ENCODE measurements at places on chromosomes 5 and 9.

GRCh38 chr9:92186631-92187030 is 71.4 kb upstream of the SPTLC1 start:
- no peak for DNase-seq

DNA sequence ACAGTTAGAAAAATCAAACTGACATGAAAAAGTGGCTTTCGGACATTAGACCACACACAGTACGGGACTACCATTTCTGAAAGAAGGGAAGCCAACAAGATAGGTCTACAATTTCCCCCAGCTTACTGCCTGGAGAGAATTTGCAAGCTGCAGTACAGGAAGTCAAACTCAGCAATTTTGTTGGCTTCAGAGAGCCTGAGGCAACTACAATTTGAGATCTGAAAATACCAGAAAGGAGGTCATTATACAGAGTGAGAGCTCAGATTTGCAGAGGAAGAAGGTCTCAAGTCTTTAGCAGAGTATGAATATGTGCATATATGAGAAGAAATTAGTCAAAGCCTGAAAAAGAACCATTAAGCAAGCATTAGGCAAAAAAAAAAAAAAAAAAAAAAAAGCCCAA is 83.0 kb downstream of the OXCT1 start:
- DNase-seq, result no peak

- no peak for DNase-seq
These were observed 12.2 kb upstream of the MPDZ start for GRCh38 chr9:13291718-13292117.

DNA sequence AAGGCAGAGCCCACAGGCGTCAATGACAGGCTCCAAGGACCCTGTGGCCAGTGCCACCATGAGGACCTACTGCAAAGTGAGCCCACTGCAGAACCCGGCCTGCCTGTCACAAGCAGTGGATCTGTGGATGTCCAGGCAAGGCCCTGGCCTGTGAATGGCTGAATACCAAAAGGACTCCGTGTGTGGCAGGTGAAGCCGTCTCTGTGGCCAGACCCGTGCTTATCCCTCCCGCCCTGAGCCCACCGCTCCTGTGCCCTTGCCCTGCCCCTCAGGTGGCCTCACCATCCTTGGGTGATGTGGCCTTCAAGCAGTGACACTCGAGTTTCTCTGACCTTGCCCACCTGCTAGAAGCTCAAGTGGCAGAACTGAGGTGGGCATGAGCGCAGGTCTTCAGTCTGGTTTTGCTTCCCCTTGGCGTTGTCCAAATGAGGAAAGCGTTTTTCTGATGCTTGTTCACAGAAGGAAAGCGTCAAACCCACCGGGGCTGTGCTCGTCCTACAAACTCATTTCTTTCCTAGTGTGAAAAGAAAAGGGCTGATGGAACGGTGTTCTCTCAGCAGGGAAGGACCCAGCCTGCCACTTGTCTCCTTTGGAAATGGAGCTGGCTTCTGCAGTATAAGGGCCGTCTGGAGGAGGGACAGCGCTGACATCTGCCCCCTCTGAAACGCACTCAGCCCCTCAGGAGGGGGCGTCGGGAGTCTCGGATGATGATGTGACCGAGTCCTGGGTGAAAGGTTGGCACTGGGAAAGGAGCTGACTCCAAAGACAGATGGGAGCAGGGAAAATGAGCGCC is 377.7 kb upstream of the IRX4 start:
- no peak for DNase-seq

DNA sequence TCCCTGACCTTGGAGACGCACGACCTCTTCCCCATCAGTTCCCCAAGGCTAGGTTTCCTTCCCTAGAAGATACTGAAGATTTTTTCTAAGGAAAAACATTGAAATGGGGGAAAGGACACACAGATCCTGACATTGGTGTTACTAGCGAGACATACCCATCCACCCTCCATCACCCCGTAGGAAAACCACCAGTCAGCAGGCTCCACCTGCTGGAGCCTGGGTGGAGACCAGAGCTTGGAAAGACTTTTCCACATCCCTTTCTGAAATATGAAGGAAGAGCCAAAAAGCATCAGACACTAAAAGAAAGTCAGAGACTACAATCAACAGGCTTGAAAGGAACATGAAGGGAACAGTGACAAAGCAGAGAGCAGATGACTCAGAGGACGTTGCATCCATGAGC is 638.0 kb downstream of the IRX1 start:
- DNase-seq, result no peak

GRCh38 chr9:95460518-95461164 is 56.1 kb downstream of the PTCH1 start:
- DNase-seq, result no peak

GRCh38 chr9:35864695-35865255 is 5.4 kb downstream of the OR13J1 start:
- no peak for DNase-seq

GRCh38 chr5:35863159-35863558 is 6.5 kb downstream of the IL7R start:
- DNase-seq, result no peak

- no peak for DNase-seq
These were observed 32.1 kb downstream of the PRKACG start for GRCh38 chr9:68981789-68982188.

- DNase-seq, result no peak
These were observed 130.2 kb downstream of the MAN2A1 start for GRCh38 chr5:109819878-109820277.

DNA sequence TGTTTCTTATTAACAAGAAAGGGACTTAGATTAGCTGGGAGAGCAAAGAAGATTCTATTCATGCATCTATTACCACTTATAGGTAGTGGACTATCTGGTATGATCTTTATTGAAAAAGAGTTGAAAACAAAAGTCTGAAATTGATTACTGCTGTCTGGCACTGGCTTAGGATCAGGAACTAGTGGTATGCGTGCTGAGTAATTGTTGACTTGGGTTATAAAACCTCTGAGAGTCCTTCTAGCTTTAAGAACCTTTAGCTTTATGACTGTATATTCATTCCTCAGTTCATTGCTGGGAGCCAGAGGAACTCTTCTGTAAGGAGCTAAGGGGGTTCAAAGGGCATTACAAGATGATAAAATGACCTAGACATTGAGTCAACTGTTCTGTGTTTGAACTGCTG is 7.6 kb downstream of the SLC1A1 start:
- DNase-seq, result no peak

- DNase-seq, result peak; percentile 10
These were observed 896 bp upstream of the PCSK5 start for GRCh38 chr9:75889577-75889976.

DNA sequence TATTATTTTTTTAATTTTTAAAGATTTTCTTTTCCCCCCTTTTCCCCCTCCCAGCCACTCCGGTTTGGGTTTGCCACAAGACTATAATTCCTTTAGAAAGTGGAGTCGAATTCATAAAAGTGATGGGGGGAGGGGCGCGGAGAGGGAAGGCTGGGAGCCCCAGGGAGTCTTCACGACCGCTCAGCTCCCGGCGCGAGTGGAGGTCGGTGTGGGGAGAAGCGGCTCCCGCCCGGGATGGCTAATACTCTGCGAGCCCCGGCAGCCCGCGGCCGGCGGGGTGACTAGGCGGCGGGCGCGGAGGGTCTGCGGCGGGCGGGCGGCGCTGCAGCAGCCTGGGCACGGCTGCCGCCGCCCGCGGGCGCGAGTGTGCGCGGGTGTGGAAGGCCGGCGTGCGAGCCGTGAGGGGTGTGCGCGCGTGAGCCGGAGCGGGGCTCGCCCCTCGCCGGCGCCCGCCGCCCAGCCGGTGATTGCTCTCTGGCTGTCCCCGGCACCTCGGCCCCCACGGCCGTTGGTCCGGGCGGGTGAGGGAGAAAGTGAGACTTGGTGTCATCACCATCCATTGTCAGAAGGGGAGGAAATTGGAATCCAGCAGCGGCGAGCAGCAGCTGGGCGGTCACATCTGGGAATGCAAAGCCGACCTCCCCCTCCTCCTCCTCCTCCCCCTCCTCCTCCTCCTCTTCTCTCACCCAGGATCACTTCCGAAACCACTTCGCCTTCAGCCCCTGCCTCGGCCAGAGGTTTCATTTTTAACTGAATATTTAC is at the start of gene PARP8:
PARP8 (plus strand) TSS at position 377 of the 762 bp plus-strand sequence. CDS start 459 bp downstream, outside the sequence.
- peak; percentile 66 for DNase-seq

DNA sequence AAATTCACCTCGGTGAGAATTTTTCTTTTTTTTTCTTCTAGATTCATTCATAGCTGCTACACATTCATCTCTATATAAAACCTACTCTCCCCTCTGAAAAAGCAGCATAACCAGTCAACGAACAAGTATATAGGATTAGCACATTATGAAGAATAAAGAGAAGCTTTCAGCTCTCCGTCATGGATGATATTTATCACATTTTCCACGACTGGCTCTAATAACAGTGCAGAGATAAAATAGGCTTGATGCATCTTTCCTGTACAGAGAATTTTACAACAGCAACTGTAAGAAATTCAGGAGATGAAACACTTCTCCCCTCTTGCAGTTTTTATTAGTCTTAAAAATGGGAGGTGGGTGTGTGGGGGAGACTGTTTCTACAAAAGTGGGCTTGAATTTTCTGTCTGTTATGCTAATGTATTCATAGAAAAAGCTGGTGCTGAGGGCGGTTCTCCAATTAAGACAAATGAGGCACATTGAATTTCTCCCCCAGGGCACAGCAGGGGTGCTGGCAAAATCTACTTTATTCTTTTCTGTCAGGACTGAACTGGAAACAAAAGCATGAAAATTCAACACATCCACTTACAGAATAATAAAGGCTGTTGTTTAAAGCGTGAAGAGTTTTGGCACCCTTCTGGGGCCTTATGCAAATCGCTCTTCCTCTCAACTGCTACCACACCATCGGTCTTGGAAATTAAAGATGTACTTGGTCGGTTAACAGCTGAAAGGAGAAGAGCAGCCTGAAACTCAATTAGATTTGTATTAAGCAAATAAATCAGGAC is 233.9 kb upstream of the ZNF608 start:
- no peak for DNase-seq
